T-helper 22 cell (primary cell): ENCODE measurements at places on chromosomes 16 and 17.

DNA sequence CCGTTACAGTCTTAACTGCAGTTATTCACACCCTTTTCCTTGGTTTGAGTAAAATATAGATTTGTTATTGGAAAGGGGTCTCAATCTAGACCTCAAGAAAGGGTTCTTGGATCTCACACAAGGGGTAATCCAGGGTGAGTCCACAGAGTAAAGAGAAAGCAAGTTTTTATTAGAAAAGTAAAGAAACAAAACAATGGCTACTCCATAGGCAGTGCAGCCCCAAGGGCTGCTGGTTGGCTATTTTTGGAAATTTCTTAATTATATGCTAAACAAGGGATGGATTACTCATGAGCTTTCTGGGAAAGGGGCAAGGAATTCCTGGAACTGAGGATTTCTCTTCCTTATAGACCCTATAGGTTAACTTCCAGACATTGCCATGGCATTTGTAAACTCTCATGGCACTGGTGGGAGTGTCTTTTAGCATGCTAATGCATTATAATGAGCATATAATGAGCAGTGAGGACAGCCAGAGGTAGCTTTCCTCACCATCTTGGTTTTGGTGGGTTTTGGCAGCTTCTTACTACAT is 24.5 kb upstream of the MILR1 start:
- no peak for DNase-seq

DNA sequence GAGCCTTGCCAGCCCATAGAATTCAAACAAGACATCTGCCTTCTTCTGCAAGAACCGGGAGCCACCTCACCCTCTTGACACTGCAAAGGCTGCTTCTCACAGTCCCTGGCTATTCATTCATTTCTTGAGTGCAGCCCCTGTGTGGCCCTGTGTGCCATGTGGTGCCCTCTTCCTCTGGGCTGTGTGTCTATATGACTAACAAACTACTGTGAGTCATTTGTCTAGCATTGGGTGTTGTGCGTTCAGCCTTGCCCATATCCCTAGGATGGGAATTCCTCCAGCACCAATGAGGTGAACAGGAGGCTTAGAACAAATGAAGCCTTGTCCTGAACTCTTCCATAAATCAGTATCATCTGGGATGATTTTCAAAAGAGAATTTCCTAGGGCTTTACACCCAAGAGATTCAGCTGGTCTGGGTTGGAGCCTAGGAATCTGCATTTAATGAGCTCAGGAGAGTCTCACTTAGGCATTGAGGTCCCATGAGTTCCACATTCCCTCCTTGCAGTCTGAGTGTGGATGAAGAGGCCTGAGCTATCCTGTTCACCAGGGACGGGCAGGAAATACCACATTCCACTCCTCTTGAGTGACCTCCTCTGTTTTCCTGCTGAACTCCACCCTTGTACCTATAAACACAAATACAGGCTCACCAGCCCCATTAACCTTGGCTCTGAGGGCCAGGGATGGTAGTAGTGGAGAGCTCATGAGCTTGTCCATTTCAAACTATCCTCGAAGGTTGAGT is 308.7 kb upstream of the N4BP1 start:
- DNase-seq: no peak

DNA sequence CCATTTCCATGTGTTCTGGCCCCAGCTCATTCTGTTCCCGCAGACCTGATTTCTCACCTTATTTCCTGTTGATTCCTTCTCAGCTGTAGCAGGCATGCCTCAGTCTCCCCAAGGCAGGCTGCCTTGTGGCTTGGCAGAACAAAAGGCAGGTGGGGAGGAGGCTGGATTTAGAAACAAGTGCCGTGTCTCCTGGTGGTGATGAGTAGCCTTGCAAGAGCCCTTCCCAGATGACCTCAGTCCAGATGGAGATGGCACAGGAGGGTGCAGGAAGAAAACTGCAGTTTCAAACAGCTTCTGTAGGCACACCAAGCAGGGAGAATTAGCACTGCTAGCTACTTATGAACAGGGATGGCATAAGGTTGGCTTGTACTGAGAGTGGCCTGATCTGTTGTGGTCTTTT is 64.6 kb downstream of the ARHGAP44 start:
- no peak for DNase-seq

GRCh38 chr17:59296190-59296589 is 35.3 kb upstream of the YPEL2 start:
- no peak for DNase-seq

GRCh38 chr16:85289760-85290625 is 177.7 kb upstream of the CIBAR2 start:
- no peak for DNase-seq

DNA sequence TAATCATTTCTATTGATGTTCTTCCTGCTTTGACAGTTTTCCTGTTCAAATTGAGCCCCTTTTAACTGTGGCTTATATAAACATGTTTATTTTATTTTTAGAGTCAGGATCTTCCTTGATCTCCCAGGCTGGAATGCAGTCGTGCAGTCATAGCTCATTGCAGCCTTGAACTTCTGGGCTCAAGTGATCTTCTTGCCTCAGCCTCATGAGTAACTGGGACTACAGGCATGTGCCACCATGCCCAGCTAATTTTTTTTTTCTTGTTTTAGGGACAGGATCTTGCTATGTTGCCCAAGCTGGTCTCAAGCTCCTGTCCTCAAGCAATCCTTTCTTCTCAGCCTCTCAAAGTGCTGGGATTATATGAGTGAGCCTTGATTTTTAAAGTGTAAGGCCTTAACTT is 14.7 kb downstream of the PHKB start:
- DNase-seq: no peak

GRCh38 chr16:69554495-69554894 is 11.3 kb upstream of the NFAT5 start:
- no peak for DNase-seq

GRCh38 chr17:73972901-73973300 is 230.6 kb upstream of the RPL38 start:
- no peak for DNase-seq

GRCh38 chr16:24841291-24841690 is 4.5 kb upstream of the SLC5A11 start:
- no peak for DNase-seq

GRCh38 chr17:78611607-78612006 is 34.4 kb upstream of the DNAH17 start:
- no peak for DNase-seq

- DNase-seq: no peak
Observed at GRCh38 chr17:73203135-73203787, 10.4 kb downstream of the COG1 start.

DNA sequence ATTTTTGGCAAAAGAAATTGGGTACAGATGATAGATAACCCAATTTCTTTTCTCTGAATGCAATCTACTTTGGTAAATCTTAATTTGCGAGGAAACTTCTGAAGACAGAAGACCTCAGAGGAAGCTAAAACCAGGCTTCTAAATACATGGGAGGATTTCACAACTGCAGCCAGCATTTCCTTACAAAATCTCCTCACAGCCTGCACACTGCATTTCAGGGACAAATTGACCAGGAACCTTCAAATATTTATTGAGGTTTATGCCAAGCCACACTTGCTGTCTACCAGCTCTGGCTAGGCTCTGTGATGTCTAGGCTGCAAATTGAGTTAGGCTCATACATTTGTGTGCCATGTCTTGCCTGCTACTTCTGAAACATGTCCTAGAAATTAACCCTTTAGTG is 167.3 kb upstream of the CDH5 start:
- DNase-seq: no peak

- DNase-seq: no peak
Observed at GRCh38 chr16:15835136-15835878, 21.5 kb downstream of the MYH11 start.

DNA sequence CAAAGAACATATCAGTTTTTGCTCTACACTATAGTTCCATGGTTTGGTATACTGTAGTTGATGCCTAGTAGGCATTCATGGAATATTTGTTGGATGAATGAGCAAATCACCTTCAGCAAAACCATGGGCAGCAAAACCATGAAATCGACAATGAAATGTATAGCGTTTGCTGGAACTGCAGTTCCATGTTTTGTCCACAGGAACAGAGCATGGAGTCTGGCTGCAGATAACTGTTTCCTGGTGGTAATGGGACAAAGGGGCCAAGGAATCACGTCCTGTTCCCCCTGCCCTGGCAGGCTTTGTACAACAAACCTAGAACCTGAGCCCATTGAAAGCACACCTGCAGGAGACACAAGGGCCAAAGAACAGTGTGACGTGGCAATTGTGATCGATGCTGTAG is 101.1 kb downstream of the USP31 start:
- no peak for DNase-seq

- DNase-seq: no peak
Observed at GRCh38 chr16:55543472-55543871, 23.0 kb upstream of the CAPNS2 start.

GRCh38 chr17:70767102-70767701 is 597.9 kb downstream of the KCNJ2 start:
- DNase-seq: no peak

DNA sequence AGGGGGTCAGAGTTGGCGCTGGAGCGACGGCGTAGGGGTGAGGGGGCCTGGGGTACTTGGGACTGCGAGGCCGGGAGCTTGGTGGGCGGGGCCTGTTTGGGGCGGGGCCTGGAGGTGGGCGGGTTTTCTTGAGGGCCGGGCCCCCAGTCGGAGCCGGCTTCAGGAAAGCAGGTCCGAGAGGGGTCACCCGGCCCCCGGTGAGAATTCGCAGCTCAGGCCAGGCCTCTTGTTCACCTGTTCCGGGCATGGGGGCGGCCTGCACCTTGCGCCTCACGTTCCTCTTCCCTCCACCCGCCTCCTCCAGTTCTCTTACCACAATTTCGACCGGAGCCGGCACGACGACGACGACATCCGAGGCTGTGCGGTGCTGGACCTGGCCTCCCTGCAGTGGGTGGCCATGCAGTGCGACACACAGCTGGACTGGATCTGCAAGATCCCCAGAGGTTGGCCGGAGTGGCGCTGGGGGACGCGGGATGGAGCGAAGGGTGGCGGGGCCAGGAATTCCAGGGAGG is 52.5 kb downstream of the MRC2 start:
- no peak for DNase-seq

DNA sequence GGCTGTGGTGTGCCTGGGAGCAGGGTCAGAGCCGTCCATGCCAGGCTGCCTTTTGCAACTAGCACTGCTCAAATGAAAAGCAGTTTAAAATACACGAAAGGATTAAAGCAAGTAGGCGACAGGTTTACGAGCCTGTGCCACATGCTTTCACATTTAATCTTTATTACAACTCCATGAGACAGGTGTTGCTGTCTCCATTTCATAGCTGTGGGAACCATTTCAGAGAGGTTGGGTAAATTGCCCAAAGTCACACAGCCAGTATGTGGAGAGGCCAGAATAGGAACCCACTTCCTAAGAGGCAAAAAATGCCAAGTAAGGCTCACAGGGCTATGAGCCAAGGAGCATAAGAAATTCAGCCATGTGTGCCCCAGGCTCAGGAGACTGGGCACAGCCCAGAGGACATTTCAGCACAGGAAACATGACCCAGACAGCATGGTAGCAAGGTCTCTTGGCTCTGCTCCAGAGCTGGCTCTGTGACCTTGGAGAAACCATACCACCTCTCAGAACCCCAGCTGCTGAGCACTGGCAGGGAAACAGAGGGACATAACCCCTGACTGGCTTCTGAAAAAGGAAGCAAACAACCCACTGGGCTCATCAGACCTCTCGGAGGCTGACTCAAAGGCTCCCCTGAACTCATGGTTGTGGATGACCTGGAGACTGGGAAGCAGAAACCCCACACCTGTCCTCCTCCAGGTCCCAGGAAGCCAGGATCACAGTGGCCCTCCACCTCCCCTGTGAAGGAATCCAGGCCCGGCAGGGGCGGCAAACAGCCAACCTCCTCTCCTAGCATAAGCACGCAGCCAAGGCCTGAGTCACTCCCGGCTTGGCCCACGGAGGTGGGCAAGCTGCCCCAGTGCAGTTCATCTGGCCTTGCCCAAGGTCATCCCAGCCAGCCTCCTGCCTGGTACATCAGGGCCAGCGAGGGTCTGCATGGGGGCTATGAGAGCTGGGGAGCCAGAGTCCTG is 40.3 kb upstream of the MRPS23 start:
- no peak for DNase-seq

GRCh38 chr16:87955302-87956097 is 4.3 kb downstream of the BANP start:
- DNase-seq: no peak

- DNase-seq: no peak
Observed at GRCh38 chr17:21242026-21242697, 11.0 kb downstream of the NATD1 start.

DNA sequence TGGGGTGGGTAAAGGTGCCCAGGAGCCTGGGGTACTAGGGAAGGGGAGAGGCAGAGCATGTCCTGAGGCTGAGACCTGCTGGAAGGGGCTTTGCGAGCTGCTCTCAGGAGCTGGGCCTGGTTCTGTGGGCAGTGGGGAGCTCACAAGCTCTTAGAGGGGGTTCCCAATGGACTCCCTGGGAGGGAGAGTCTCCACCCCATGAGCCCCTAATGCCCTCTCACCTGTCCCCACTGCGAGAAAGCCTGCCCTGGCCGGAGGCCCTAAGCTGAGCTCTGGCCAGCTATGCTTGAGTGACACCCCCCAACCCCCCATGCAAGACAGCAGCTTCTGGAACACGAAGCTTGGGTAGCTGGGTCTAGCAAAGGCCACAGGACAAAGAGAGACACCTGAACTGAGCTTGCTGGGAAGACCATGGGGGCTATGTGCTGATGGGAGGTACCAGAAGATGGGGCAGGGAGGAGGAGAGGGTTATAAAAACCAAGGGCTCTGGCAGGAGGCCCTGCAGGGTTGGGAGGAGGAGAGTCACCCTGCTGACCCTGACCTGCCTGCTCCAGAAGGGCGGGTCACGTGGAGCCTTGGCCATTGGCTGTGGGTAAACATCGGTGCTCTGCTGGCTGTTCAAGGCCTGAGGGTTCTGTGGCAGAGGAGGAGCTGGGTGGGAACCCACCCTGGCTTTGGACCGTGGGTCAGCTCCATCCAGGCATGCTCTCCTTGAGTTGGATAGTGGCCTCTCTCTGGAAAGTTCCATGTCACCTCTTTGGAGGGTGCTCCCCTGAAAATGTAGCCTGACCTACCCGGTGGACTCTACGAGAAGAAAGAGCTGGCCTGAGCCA is 106.7 kb downstream of the RAB11FIP4 start:
- DNase-seq: no peak

DNA sequence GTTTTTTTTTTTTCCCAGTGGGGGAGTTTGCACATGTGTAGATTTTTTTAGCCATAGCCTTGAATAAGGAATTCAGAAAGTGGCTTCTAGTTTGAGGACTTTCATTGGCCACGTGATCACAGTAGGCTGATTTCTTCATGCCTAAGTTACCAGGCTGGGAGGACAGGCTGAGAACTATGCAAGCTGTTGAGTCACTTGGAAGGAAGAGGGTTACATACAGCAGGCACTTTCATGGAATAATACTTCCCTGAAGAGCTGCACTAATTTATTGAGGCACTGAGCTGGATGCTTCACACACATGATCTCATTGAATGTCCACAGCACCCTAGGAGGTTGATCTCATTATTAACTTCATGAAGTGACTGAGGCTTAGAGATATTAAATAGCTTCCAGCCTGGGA is 22.8 kb downstream of the PRKCB start:
- DNase-seq: no peak
